ENCODE measurements at places on chromosomes 6 and 20. TPM values are rescaled to one million over a fixed set of nuclear protein-coding genes. Genes with fewer than 3 reads are reported as not detected.
A peak's percentile ranks its signal among the peaks of the same experiment; 100 is the strongest.

The DPPA5 gene
- not detected for total RNA-seq

The CFB gene
- 21.8 TPM for total RNA-seq

DNA sequence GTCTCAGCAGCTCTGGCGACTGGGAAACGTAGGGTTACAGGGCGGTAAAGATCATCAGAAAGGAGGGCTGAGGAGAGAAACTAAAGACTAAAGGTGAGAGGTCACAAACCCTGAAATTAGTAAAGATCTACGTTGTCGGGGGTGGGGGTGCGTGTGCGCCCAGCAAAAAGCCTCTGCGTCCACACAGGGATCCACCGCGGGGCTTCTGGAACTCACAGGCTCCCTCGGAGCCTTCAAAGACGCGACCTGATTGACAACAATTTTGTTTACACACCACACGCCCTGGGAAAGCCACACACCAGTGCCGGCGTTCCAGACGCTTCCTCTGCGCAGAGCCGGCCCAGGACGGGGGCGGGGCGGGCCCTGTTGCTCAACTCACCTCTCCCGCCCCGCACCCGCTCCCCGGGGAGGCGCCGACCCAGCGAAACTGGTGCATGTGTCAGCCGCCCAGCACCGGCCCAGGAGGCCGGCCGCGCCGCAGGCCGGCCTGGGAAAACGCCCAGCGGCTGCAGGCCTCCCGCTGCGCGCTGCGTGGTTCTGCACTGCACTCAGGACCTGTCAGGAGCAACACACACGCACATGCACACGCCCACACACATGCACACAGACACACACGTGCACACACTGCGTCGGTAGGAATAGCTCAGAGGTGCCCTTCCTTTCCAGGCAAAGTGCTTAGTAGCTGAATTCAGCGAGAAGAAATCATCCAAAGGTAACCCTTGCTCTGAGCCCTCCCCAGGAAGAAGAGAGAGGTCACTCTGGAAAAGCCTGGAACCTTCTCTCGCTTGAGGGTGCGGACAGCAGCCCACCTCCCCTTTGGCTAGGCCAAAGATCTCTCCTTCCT, 57.2 kb upstream of the ARID1B start:
- peak; percentile 9 for DNase-seq

- DNase-seq: no peak
Measured at GRCh38 chr20:62602550-62602949, 39.8 kb upstream of the SLCO4A1 start.

DNA sequence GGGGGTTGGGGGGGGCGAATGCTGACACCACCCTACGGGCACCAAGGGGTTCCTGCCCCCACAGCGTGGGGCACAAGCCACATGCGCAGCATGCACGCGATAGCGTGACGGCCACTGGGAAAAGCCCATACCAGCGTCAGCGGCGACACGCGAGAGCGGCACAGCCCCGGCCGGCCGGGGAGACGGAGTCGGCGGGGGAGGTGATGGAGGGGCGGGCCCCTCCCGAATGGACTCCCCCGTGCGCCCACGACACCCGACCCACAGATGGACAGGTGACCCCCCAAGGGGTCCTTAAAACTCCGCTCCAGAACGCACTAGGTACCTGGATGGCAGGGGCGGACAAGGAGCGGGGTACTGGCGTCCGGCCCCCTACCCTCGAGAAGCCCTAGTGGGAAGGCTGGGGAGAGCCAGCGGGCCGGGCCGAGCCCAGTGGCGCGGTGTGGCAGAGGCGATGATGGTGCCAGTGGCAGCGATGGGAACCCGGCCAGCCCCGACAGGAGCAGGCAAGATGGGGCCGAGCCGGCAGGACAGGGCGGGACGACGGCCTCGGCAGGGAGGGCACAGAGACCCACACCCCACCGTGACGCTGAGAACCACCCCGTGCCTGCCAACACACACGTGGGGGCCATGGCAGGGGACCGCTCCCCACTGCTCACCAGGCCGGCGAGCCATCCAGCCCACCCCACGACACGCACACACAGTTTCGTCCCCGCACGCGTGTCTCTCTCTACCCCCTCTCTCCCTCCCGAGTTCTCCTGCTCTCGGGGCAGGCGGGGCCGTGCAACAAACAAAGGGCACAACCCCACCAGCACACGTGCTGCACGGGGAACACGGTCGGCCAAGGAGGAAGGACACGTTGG, 1959.8 kb upstream of the DEFB115 start:
- DNase-seq: no peak

DNA sequence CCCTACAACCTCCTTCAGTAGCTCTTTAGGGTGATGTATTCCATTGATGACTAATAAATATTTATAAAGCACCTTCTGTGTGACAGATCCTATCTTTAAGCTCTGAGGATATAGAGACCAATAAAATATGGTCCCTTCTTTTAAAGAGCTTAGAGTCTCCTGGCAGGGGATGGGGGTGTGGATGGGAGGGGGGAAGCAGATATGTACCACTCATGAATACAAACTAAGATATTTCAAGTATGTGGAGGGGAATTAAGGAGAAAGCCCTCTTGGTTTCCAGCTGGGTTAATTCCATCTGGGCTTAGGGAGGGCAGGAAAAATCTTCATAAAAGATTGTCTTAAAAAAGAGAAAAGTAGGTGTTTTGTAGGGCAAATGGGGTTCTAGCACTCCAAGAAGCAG, 21.6 kb upstream of the FBXO9 start:
- no peak for DNase-seq
